ENCODE measurements at places on chromosomes 4 and X. TPM values are rescaled to one million over a fixed set of nuclear protein-coding genes. Genes with fewer than 3 reads are reported as not detected.

DNA sequence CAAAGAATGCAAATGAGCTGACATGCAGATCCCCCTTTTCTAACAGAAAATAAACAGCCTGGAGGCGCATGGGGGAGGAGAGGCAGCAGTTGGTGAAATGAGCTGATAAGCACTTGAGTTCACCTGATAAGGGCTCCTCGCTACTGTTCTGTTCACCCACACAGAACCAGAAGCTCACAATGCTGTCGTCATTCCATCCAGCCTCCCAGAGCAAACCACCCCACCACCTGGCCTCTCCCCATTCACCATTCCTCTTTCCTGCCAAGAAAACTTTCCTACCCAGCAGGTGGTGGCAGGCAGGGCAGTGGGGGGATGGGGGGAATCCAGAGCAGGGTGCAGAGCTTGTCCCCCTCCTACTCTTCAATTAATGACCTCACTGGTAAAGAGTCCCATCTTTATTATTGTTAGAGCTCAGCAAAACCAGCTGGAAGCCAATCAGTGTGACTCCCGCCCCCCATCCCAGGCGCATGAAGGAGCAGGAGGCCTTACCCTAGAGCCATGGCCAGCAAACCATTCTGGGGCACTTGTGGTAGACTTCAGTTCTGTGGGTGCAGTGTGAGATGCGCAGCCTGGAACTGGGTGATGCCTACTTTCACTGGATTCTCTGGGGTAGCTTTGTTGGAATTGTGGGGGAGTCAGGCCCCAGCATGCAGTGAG is 350.3 kb downstream of the ZIC3 start:
- DNase-seq: no peak

- no peak for DNase-seq
These were observed 33.9 kb downstream of the CLCN5 start for GRCh38 chrX:49956313-49956712.

DNA sequence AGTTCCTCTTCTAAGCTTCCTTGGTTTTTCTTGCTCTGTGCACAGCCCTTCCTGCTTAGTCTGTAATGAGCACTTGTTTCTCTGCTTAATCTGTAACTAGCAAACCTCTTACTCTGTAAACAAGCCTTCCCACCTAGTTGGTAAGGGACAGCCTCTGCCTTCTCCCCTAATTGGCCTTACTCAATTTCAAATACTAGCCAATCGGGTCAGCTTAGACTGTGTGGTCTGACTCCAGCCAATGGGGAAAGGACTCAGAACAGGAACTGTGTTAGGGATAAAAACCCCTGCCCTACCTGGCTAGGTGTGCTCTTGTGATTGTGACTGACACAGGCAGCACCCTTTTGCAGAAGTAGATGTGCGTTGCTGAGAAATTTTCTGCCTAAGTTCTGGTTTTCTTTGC is 136.5 kb upstream of the AADAT start:
- no peak for DNase-seq

DNA sequence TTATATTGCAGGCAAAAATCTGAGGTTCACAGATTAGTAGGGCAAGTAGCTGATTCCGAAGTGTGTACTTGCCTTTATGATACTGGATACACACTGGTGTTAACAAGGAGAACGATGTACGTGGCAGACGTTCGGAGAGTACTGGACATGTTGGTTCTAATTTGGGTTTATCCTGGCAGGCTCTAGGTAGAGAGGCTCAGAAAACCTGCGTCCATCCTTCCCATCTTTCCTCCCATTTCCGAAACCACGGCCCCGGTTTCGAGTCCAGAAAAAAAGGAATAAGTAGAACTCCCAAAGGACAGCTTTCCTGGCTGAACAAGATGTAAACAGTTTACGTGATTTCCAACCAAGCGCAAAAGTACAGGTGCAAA is 351 bp upstream of the SLC30A9 start:
- no peak for DNase-seq

- DNase-seq: no peak
These were observed 9.4 kb upstream of the RPGR start for GRCh38 chrX:38336538-38337240.

ASMT gene
- polyA plus RNA-seq: 0.38 TPM
